ACHN (cell line): ENCODE measurements at places on chromosomes 12 and 14.

GRCh38 chr14:50123062-50123461 is 6.7 kb upstream of the VCPKMT start:
- no peak for DNase-seq

DNA sequence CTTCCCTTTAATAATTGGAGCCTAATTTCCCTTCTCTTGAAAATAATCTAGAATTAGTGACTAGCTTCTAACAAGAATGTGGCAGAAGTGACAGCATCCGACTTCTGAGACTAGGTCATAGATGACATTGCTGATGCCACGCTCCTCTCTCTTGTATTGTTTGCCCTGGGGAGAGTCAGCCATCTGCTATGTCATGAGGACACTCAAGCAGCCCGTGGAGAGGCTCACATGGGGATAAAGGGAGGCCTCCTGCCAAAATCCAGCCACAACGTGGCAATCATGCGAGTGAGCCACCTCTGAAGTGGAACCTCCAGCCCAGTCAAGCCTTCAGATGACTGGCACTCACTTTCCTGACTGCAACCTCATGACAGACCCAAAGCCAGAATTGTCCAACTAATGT is 54.2 kb upstream of the LRRK2 start:
- DNase-seq: no peak

DNA sequence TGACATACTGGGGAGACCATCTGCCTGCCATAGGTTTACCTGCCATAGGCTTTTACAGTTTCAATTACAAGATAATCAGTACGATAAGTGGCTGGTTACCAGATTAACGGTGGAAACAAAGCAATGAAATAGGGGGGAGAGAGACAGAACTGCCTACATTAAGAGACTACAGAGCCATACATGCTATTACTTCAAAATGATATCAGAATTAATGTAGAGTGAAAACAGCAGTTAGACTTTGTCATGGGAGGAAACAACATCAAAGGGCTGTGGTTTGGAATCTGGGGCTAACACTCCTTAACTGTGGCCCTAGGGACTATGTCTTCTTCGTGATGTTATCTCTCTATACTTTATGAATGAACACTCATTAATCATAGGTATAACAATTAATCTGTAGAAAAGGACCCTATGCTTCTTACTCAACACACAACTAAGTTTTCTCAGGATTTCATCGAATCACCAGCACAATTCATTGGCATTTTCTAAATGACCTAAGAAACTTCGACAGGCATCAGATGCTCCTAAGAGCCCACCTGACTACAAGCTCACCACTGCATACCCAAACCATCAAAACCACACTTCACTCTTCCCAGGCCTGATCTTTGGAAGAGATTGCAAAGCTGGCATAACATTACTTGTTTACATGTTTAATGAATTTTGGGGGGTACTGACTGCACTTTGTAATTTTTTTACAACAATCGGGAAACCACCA is 475.6 kb upstream of the SOX5 start:
- DNase-seq: no peak

- no peak for DNase-seq
Measured at GRCh38 chr14:102066041-102066451, 20.8 kb downstream of the HSP90AA1 start.

DNA sequence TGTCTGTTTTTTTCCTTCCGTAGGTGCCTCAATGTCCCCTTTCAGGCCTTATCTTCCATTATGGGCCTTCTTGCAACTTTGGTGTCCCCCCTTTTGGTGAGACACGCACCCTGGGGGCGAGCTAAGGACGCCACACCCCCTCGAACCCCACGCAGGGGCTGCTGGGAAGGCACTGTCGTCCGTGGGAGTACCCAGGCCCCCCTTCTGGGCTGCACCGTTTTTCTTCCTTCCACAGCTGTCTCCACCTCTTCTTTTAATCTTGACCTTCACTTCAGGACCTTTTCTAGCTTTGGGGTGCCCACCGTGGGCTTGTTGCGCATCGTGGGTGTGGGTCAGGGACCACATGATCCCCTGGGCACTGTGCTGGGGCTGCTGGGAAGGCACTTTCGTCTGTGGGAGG is 271.8 kb downstream of the ALG10 start:
- no peak for DNase-seq

- no peak for DNase-seq
Measured at GRCh38 chr12:12534166-12534866, 28.3 kb downstream of the DUSP16 start.

DNA sequence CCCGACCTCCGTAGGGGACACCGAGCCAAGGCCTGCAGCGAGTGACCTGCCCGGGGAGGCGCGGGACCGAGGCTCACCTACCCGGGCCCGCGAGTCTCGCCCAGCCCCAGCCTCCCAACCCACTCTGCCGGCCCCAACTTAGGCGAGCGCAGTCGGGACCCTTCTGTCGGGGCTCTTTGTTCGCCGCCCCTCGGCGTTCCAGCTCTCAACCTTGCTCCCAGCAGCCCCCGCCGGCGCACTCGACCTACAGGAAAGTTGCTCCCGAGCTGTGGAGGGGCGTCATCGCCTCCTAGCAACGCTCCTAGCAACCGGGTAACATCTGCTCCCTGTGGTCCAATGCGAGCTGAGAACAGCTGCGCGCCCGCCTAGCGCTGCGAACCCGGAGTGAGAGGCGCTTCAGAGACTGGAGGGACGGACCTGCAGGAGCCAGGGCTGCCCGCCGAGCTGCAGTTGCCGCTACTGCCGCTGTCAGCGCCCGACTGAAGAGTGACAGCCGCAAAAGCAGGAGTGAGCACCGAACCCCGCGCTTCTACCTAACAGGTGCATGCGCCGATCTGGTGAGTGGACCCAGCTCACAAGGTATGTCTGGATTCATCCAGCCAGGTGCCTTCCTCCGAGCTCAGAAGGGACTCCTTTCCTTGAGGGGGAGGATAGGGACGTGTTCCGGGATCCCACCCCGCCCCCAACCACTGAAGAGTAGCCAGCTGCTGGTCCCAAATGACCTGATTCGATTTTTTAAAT is 355.0 kb downstream of the SNAPC1 start:
- DNase-seq: peak; percentile 69

GRCh38 chr14:45308745-45309397 is 55.9 kb upstream of the MIS18BP1 start:
- DNase-seq: no peak

DNA sequence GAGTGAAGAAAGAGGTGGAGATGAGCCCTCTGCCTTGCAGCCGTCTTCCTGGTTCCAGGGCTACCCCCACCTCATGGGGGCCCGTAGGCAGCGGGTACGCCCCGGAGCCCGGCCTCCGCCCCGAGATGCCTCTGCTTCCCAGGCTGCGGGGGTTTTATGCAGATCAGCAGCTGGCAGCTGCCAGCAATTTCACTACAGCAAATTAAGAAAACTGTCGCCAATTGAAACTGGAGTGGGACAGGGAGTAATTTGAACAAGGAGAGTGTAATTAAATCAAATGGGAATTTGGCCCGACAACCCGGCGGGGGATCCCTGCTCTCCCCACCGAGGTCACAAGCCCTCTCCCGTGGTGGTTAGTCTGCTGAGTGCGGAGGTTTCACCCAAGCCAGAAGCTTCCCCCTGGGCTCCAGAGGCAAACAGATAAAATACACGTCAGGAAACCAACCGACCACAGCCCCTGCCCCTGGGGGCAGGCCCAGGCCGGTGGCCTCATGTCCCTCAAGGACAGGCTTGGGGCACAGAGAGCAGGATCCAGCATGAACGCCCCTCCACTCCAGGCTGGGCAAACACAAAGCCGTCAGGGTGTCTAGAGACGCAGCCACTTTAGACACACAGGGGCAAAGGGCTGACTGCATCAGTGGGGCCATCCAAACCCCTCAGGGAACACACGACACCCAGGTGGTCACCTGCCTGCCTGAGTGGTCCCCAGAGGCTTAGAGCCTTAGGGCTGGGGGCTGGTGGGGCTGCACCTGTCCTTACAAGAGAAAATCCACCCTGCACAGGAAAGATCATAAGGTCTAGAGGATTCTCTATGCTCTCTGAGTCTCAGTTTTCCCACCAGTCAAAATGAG is 53.8 kb downstream of the TESC start:
- DNase-seq: no peak

- no peak for DNase-seq
Measured at GRCh38 chr12:76137606-76138005, 53.1 kb upstream of the NAP1L1 start.

DNA sequence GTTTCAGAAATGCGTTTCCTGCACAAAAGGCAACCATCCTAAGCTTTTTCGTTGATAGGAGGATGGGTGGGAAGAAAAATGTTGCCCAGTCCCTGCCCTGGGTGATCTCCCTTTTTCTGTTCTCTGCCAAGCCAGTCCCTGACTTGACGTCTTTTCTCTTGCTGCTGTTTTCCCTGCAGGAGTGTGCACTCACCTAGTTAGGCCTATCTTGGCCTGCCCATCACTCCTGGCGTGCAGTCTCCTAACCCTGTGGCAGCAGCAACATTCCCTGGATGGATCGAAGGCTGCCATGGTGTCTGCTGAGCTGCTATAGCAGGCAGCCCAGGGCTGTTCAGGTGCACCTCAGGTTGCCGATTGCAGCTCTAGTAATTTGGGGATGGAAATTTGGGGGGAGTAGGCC is 1.2 kb downstream of the UNC119B start:
- DNase-seq: no peak

DNA sequence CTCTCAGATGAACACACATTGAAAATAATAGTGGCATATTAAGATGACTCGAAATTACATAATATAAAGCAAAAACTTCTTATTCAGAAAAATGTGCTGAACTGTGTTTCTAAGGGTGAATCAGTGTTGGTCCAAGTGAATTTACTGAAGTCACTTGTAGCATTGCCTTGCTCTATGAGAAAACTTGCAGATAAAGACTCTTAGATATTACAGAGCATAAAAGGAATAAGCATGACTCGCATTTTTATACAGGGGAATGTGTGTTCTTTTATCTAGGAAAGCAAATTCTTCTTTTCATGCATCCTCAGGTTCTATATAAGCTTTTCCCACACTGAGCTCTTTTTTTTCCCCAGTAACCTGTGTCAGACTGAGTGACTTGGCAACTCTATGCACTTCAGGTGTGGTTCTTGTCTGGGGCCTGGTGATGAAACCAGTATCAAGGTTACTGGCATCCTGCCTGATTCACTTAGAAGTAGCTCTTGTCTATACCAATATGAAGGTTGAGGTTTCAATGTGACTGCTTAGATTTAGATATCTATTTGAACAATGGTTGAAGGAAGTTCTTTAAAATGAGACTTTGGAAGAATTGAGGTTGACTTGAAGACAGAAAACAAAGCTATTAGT is 76.1 kb downstream of the OTOGL start:
- no peak for DNase-seq
